ENCODE measurements at places on chromosomes 2 and 18.

GRCh38 chr2:109216332-109216731 is 87.3 kb downstream of the SH3RF3 start:
- DNase-seq, result no peak

DNA sequence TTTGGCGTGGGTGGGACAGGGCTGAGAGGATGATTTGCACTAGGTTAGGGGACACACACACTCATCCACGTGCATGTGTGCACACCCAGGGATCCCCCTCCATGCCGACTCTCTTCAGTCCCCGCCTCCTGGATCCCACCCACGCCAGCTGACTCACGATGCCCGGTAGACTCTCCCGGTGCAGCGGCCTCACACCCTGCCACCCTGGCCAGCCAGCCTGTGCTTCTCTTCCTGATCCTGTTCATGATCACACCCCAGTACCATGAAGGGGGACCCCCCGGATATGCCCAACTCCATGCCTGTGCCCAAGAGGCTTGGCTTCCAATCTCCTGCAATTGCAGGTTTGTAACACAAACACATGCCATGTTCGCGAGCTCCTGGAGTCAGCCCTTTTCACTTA is 157.8 kb upstream of the HDAC4 start:
- DNase-seq, result no peak

DNA sequence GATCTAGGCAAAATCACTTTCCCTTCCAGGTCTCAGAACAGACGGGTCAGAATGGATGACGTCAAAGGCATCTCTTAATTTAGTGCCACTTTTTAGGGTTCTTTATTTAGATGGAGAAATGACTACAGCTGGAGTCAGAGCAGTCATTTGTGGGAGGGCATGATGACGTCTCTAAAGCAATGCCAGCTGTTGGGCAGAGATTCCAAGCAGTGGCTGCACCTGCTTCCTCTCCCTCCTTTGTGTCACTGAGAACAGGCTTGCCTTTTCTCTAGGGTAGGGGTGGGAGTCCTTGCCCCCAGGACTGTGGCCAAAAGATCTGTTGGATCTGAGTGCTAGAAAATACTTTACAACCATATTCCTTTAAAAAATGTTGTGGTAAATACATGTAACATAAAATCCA is 28.7 kb upstream of the SKOR2 start:
- DNase-seq, result no peak

GRCh38 chr2:160347269-160347863 is 146.2 kb downstream of the RBMS1 start:
- DNase-seq, result no peak

- DNase-seq, result no peak
These were observed 25.0 kb downstream of the SH3YL1 start for GRCh38 chr2:238869-239268.

- no peak for DNase-seq
These were observed 106.6 kb upstream of the MSH6 start for GRCh38 chr2:47676261-47676926.

DNA sequence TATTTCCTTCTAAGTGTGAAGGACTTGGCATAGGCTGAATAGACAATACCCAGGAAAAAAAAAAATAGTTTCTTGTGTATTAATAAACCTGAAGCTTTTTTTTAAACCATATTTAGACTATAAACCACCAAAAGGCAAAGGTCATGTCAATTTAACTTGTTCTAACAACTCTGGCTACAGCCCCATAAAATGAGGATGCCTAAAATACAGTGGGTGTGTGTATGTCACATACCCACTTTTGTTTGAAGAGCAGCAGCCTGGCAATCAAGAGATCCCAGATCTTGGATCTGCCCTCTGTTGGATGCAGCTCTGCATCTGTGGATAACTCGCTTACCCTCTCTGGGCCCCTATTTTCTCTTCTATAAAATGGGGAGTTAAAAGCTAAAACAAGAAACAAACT is 65.4 kb downstream of the SATB2 start:
- no peak for DNase-seq

GRCh38 chr2:36734304-36734703 is 37.8 kb downstream of the VIT start:
- DNase-seq, result no peak

DNA sequence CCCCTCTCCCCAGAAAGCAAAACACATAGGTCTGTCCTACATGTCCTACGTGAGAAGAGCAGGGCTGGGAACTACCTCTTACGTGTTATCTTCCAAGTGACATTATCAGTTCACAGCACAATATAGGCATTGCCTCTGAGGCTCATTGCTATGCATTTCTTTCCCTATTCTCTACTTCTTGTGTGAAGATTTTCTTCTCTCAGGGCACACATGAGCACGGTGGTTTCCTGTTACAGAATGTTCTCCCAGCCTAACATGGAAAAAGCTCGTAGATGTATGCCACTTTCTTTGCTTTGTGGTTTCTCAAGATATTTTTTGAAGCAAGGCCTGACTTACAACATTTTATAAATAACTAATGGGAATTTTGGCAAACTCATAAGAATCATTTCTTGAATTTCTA is 19.4 kb upstream of the DSC3 start:
- DNase-seq, result no peak

- DNase-seq, result no peak
These were observed 15.9 kb upstream of the CCDC85A start for GRCh38 chr2:56167616-56168562.

DNA sequence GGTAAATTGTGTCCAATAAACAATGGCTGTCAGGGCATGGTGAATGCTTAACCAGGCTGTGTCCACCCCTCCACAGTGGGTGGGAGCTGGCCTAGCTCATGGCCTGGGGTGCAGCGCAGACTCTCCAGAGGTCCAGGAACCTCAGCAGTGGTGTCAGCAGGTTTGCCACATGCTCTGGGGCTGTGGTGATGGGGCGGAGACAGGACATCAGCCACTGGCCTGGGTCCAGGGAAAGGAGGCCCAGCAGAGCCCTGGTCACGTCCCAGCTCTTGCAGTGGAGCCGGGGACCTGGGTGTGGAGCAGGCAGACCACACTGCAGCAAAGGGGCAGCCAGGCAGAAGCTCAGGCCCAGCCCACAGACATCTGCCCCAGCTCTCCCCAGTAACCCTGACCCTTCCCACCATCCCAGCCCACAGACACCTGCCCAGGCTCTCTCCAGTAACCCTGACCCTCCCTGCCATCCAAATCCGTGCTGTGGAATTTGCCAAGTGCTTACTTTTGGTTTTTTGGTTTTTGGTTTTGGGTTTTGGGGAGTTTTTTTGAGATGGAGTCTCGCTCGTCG is 13.8 kb upstream of the KIF1A start:
- DNase-seq, result no peak

- DNase-seq, result no peak
These were observed 110.3 kb downstream of the RNF152 start for GRCh38 chr18:61782545-61782944.

- no peak for DNase-seq
These were observed 646 bp downstream of the PHLPP1 start for GRCh38 chr18:62715759-62716615.

DNA sequence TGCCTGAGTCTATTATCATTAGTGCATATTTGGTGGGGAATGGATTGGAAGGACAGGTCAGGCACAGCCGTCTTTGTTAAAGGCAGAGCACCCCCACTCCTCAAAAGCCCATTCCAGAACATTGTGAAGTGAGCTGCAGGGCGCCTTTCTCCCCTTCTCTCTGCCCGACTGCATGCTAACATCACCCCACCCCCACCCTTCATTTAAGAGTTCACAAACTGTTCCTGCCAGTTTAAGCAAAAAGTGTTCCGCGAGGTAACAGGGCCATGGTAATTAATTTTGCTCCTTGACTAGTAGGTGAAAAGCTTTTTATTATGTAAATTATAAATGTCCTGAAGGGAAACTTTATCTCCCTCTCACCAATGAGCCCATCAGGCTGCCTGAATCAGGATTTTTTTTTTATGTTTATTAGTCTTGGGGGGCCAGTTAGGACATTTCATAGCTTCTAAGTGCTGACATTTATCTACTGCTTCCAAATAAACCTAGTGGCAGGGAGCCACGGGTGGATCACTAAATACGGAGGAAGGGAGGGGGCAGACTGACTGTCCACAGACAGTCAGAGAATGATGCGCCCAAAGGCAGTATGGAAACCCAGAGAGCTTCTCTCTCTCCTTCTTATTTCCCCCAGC is 99.4 kb downstream of the FTCDNL1 start:
- DNase-seq, result no peak

- DNase-seq, result no peak
These were observed 14.9 kb downstream of the NR4A2 start for GRCh38 chr2:156317631-156318030.

- DNase-seq, result no peak
These were observed 904.8 kb downstream of the MBD2 start for GRCh38 chr18:53319628-53320027.

DNA sequence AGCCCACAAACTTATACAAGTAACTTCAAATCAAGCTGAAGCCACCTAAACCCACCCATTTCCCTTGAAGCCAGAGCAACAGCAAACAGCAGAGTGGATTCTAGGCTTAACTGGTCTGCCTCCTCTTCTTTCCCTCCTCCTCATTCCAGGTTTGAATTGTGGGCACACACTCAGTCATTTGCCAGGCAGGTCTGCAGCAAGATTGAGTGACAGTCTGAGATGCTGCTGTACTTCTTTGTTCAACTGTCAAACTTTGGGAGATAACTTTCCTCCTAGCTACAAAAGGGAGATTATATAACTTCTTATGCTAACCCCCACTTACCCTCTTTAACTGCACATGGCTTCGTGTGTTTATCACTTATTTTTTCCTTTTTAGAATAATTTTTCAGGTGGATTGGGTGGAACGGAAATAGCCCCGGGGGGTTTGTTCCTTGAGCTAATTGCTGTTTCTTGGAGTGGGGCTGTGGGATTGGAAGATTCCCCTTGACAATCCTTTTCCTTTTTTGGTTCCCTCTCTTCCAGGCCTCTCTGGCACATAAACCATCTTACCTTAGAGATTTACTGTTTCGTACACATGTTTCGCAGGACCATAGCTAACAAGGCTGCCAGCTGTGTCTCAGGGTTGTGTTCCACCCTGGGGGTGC is 55.0 kb downstream of the RNF144A start:
- DNase-seq, result no peak

- no peak for DNase-seq
These were observed 2.4 kb upstream of the ADCYAP1 start for GRCh38 chr18:902229-902628.

GRCh38 chr2:26330604-26331003 is 15.3 kb upstream of the SELENOI start:
- DNase-seq, result no peak

DNA sequence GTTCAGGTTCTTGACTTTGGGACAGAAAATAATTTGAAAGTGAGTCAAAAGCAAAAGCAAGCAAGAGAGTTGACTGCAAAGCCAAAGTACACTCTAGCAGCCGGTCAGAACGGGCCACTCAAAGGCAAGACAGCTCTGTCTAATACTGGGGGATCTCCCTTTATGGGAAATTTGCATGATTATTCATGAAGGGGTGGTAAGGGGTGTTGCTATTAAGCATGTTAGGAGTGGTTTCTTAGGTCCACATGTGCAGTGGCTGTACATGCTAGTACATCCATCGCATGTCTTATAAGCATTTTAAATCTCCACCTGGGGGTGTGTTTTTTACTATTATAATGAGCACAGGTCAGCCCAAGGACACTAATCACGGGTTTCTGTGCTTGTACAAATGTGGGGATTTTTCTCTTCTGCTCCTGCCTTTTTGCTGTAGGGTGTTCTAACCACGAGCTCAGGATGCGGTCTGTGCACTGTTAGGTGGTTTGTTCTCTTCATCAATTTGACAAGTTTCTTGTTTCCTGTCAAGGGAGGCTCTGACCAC is 60.2 kb upstream of the SPP2 start:
- no peak for DNase-seq

DNA sequence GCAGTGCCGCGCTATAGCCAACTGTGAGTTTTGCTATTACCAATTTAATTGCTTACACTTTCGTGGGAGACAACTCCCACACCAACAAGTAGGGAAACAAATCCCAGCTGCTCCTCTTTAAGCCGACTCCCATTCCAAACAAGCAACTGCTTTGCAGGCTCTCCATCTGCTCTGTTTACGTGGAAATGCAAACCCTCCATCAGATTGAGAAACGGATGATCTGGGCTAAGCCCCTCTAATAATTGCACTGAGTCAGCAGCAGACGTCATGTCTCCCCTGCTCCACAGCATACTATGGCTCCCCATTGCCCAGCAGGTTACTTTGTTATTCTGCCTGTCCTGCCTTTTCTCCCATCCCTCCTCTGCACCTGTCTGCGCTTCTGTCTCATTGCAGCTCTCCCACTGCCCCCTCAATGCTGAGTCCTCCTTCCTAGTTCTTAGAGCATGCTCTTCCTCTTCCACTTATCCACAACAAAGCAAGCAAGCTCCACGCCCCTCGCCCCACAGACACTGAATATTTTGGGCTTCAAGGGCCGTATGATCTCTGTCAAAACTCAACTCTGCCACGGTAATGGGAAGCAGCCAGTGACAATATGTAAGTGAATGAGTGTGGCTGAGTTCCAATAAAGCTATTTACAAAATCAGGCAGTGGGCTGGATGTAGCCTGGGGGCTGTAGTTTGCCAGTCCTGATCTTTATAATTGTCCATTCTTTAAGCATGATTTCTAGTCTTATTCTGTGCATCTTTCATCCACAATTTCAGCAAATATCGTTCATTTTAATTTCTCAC is 39.5 kb upstream of the ARL4C start:
- no peak for DNase-seq

DNA sequence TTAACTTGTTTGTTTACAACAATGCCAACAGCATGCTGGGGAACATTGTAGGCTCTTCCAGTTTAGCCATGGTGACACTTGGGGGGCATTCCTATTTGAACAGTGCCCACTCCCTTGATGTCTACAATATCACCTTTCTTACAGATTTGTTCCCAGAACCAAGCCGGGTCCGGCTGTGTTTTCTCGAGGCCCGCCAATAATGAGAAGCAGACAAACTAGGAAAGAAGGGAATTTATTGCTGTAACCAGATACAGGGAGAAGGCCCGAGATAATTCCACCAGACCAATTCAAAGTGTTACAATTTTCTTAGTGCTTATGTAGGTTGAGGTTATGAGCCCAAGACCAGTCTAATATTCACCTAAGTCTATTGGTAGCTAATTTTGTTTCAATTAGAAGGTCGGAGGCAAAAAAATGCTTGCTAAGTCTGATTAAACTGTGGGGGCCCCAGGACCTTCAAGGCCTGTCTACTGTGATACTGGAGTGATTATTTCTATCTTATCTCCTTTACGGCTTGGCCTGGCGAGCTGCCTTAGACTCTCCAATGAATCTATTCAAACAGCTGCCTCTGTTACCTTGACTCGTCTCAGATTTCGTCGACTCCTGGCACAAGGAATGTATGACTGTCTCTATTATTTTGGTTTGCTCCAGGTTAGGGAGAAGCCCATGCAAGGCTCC is 59.1 kb upstream of the PSME4 start:
- no peak for DNase-seq

DNA sequence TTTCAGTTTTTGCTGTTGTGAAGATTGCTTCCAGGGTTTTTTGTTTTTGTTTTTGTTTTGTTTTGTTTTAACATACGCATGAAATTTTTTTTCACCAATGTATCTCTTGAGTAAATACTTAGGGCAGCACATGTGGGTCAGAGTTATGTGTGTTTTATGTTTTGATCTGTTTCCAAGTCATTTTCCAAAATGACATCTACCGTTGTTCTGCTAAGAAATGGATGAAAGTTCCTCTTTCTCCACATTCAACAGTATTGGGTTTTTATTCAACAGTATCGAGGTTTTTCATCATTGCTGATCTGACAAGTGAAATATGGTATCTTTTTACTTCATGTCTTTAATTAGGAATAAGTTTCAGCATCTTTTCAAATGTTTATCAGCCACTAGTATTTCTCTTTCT is 16.7 kb downstream of the RNF144A start:
- no peak for DNase-seq

GRCh38 chr2:213834331-213834730 is 550.1 kb downstream of the SPAG16 start:
- no peak for DNase-seq

GRCh38 chr2:179692610-179693009 is 168.8 kb downstream of the ZNF385B start:
- DNase-seq, result no peak

All from GM12864 (cell line).